DMS153 (cell line): ENCODE measurements at places on chromosomes 3 and 15.

DNA sequence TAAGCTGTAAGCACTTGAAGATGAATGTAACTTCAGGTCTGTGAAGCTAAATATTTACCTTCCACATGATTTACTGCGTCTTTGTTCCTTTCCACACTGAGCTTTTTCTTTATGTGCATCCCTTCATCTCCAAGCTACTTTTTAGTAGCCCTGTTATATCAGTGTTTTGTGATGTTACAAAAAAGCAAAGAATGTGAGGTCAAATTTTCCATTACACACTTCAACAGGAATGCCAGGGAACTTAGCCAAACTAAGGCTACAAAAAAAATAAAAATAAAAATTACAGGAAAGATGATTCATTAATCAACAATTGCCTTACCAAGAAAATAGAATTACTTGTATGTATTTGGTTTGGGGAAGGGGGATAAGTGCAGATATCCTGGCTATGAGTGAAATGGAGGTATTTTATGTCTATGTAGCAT, 73.0 kb downstream of the FILIP1L start:
- peak; percentile 7 for DNase-seq

DNA sequence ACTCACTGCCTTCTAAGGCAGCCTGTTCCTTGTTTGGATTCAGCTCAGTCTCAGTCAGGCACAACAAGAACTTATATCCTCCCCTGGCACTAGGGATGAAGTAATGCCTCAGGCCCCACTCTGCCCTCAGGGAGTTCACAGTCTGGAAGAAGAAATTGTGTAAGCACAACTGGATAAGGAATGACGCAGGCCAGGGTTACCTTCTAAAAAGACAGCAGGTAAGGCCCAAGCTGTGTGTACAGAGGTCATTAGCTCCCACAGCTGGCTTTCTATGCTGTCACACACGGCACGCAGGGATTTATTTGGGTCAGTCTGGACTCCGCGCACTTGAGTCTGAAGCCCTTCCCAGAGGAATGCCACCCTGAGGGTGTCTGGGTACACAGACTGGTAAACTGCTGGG, 82.9 kb downstream of the IQSEC1 start:
- no peak for DNase-seq

- no peak for DNase-seq
Measured at GRCh38 chr15:62417439-62417838, 252.4 kb upstream of the C2CD4B start.

- DNase-seq, result no peak
Measured at GRCh38 chr3:75396316-75396802, 267.8 kb upstream of the FRG2C start.

DNA sequence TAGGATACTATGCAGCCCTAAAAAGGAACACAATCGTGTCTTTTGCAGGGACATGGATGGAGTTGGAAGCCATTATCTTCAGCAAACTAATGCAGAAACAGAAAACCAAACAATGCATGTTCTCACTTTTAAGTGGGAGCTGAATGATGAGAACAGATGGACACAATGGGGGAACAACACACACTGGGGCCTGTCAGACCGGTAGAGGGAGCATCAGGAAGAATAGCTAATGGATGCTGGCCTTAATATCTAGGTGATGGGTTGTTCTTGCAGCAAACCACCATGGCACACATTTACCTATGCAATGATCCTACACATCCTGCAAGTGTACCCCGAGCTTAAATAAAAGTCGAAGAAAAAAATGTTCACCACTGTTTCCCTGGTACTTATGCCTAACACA, 17.5 kb downstream of the SENP7 start:
- DNase-seq, result no peak

DNA sequence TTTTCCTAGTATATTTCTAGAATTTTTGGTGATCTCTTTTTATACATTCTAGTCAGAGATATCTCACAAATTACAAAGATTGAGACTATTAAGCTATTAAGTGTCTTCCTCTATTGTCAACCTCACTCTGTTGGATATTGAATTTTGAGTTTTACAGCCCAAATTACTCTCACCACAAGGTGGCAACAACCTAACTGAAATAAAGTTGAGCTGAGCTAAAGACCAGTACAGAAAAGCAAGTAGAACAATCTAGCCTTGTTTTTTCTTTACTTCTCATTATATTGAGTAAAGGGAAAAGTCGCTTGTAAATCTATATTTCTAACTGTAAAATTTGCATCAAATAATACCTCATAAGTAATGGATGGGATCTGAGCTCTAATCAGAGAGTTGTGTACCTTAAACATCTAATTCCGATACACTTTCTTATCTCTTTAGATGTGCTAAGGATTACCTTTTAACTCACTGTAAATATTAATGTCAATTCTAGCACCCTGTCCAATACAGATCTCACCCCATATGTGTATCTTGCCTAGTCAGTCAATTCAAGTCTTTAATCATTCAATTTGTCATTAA, 13.6 kb upstream of the COMMD2 start:
- DNase-seq, result no peak

- DNase-seq, result no peak
Measured at GRCh38 chr3:155231792-155232191, 61.7 kb downstream of the STRIT1 start.

DNA sequence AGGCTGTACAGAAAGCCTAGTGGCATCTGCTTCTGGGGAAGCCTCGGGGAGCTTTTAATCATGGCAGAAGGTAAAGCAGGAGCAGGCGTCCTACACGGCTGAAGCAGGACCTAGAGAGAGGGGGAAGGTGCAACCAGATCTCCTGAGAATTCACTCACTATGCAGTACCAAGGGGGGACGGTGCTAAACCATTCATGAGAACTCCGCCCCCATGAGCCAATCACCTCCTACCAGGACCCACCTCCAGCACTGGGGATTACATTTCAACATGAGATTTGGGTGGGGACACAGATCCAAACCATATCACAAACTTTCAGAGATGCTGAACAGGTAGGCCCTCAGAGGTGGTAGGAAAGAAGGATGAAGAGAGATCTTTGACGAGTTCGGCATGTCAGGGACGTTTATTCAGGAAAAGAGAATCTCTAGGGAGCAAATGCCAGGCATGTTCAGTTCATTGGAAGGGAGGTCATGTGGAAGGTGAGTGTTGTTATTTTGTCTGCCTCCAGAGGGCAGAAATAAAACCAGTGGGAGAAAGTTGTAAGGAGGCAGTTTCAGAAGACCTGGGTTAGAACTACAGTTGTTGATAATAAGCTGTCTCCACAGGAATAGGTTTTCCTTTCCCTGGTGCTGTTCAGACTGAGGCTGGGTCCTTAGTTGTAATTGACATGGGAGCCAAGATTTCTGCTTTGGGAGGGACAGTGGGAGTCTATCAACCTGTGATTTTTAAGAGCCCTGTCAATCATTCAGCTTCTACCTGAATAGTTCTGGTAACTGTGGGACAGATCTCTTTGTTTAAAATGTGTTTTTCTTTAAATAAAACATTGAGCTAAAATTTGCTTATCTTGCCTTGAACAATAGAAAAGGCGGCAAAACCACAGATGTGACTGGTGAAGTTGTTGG, 4.3 kb upstream of the FNDC3B start:
- DNase-seq, result no peak

- no peak for DNase-seq
Measured at GRCh38 chr3:192916371-192917027, 1.2 kb downstream of the MB21D2 start.
